ENCODE measurements at places on chromosomes 5 and 9.

GRCh38 chr5:44002381-44002901 lies 386.8 kb downstream of the FGF10 start:
- DNase-seq, result no peak

GRCh38 chr9:127905788-127906191 lies 6.4 kb upstream of the ST6GALNAC6 start:
- DNase-seq, result no peak

DNA sequence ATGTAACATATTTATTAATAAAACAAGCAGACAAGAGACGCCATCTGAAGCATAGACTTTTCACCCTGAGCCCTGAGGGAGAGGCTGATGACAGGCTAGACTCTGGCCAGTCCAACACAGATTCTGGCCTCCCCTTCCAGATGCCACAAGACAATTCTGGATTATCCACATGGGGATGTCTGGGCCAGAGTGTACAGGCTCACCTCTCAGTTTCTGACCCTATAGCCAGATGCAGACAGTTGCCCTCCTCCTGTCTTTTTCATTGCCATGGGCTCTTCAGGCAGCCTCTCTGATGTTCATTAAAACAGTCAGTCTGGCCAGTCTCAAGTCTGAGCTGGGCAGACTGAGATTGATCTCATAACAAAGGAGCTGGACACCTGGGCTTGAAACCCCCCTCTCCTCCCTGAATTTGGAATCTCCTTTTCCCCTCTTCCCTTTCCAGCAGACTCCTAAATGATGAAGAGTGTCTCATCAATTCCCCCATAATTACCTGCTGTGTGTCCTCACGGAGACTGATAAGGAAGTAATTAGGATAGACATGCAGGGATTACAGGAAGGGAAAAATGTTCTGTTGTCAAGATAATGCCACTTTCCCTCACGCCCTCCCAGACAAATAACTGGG lies 89.6 kb downstream of the ASTN2 start:
- no peak for DNase-seq

DNA sequence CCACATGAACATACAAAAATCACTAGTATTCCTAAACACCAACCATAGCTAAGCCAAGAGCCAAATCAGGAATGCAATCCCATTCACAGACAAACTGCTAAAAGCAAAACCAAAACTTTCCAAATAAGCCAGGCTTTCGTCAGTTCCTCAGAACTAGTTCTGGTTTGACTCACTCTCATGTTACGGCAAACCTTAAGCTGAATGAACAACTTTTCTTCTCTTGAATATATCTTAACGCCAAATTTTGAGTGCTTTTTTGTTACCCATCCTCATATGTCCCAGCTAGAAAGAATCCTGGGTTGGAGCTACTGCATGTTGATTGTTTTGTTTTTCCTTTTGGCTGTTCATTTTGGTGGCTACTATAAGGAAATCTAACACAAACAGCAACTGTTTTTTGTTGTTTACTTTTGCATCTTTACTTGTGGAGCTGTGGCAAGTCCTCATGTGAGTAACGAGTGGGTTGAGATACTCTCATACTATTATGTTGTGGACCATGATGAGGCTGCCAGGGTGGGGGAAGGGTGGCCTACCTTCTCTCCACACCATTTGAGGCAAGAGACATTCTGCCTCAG lies at the start of gene PDCD1LG2:
Gene PDCD1LG2 (plus strand): TSS at position 172 of the 572 bp plus-strand sequence. CDS start 12,016 bp downstream, outside the sequence.
- peak; percentile 36 for DNase-seq

DNA sequence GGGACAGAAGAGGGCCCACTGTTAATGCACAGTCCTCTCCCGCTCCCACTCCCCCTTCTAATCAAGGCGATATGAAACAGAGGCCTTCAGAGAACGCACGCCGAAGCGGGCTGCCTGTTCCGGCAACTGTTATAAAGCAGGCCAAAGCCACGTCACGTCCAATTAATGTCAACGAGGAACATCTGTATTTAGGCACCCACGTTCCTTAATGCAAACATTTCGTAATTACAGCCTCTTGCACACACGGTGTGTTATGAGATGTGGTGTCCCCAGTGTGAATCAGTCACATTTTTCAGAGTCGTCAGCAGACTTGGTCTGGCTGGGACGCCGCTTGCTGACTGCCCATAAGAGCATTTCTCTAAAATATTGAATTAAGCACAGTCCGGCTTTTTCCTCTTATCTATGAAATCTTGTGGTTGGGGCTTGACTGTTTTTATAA lies 339.0 kb downstream of the NSG2 start:
- no peak for DNase-seq

- no peak for DNase-seq
These were observed 36.4 kb downstream of the SREK1 start for GRCh38 chr5:66180282-66181155.

DNA sequence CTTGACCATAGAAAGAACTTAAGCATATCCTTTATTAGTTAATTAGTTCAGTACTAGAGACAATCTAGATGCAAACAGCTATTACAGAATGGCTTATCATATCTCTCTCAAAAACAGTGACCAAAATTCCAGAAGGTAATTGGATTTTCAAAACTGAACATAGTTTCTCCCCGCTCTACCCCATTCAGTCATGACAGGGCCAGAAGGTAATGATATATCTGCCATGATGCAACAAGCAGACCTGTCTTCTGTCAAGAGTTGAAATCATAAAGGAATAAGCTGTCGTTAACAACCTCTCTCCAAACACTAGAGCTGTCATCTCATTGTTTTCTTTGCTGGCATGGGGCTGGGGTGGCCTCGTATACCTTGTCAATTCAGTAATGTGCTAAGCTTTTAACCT lies 200.5 kb upstream of the POU5F2 start:
- no peak for DNase-seq

- no peak for DNase-seq
These were observed 30.6 kb upstream of the OBP2B start for GRCh38 chr9:133239533-133240090.

GRCh38 chr9:122258886-122259415 lies 5.7 kb downstream of the RBM18 start:
- DNase-seq, result no peak

- DNase-seq, result no peak
These were observed 69.1 kb downstream of the ZNF366 start for GRCh38 chr5:72438141-72438540.

- DNase-seq, result no peak
These were observed 46.3 kb downstream of the AP3S1 start for GRCh38 chr5:115888027-115888426.

GRCh38 chr5:16550316-16550952 lies 66.4 kb downstream of the RETREG1 start:
- DNase-seq, result peak; percentile 31

GRCh38 chr5:73445665-73446630 lies 2.6 kb downstream of the FOXD1 start:
- no peak for DNase-seq

GRCh38 chr5:96668725-96669124 lies 6.5 kb downstream of the CAST start:
- DNase-seq, result no peak

Data from activated T-cell treated with anti-CD3 and anti-CD28 coated beads for 24 hours (primary cell).